D721Med (cell line): ENCODE measurements at places on chromosomes 4 and X.

DNA sequence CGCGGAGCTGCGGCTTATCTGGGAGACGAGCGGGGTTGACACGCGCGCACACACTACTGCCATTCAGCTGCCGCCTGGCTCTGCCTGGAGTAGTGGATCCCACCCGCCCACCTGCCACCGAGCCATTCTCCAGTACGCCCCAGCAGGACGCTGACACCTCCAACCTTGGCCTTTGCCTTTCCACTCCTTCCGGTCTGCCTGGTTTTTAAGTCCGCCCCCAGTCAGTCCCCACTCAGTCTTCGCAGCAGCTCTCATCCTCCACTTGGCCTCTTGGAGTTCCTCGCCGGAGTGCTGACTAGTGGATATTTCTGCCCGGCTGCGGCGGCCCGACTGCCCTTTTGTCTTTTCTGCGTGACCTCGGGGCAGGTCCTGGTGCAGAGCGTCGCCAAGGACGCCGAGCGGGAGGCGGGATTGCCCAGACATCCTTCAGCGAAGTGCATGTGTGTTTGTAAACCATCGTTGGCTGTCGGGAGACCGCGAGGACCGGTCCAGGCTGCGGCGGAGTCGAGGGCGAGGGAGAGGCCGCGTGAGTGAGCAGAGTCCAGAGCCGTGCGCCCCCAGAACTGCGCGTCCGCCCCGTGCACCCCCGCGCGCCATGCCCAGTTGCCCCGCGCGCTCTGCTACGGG is 1.1 kb downstream of the SLIT2 start:
- no peak for DNase-seq

DNA sequence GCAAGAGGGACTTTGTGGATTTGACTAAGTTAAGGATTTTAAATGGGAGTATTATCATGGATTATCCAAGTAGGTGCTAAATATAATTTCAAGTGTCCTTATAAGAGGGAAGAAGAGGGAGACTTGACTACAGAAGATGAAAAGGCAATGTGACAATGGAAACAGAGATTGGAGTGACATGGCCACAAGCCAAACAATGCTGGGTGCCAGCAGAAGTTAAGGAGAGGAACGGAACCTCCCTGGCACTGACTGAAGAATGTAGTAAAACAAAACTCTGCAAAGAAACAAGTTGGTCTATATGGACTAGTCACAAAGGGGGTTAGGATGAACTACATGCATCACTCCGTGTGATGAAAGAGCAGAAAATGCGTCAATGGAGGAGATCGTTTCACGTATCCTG is 395.8 kb upstream of the GALNT7 start:
- DNase-seq, result no peak

- no peak for DNase-seq
These were observed 674 bp downstream of the SEC24B start for GRCh38 chr4:109434007-109434971.

- DNase-seq, result no peak
These were observed 185.8 kb downstream of the PARM1 start for GRCh38 chr4:75118739-75119138.

DNA sequence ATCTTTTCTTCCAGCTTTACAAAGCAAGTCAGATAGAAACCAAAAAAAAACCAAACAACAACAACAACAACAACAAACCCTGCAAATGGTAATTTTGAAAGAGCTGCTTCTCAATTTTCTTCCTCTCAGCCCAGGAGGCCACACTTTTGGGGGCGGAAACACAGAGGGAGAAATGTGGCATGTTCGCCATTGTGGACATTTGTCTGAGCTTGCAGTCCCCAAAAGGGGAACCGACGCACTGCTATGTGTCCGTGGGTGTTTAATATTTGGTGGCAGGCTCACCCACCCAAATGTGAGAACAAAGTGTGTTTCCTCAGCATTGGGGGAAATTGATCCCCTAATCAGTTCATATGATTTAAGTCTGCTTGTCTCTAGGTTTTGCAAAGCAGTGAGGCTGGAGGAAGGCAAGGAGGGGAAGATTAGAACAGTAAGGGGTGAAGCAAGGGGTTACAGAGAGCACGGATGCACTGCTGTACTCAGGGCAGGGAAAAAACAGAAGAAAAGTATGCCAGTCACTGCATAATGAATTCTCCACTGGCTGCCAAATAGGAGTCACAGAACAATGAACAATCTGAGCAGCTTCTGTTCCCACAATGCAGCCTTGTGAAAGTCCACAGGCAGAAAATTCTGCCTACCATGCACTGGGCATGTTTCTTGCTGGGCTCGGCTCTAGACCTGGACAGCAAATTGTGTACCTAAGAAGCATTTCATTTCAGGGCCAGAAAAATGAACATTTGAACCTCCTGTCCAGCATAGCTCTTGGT is 74.7 kb upstream of the GPM6B start:
- DNase-seq, result no peak

DNA sequence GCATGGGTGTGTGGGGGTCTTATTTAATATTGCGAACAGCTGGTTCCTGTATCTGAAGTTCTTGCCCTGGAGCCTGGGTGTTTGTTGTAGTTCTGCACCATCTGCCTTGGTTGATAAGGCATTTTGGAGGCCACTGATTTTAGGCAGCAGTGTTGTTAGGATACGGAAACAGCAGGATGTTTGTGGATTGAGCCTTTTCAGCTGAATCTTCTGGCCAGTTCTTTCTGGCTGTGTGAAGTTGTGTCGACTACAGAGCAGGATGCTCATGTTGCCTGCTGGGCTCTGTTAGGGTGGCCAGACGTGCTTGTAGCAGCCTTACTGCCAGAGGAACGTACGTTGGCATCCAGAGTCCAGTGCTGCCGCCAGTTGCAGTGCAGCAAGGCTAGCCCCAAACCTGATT is 134.2 kb downstream of the PTTG2 start:
- DNase-seq, result no peak

GRCh38 chr4:532588-533317 is 33.7 kb downstream of the PIGG start:
- no peak for DNase-seq

DNA sequence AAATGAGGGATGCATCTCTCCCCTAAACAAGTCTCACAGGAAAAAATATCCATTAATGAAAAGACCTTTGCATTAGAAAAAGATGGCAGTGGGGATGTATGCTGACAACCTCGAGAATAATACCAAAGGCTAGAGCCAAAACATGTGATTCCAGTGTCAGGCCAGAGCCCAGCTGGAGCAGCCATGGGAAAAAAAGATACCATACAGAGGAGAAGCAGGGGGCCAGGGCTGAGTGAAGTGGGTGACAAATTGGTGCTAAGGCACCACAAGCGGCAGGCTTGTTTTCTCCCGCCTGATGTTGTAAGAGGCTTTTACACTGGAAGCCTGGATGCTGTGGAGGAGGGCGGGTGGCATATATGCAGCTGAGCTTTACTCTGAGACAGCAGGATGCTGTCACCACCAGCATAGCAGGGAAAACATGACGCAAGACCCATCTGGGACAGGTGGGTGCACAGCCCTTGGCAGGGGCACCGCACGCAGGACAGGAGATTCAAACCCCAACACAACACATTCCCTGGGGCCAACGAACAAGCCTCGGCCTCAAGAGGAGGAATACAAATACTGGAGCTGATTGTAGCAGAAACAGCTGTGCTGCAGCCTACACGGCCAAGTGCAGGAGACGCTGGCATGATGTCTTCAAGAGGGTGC is 91.9 kb downstream of the TSPAN5 start:
- no peak for DNase-seq

DNA sequence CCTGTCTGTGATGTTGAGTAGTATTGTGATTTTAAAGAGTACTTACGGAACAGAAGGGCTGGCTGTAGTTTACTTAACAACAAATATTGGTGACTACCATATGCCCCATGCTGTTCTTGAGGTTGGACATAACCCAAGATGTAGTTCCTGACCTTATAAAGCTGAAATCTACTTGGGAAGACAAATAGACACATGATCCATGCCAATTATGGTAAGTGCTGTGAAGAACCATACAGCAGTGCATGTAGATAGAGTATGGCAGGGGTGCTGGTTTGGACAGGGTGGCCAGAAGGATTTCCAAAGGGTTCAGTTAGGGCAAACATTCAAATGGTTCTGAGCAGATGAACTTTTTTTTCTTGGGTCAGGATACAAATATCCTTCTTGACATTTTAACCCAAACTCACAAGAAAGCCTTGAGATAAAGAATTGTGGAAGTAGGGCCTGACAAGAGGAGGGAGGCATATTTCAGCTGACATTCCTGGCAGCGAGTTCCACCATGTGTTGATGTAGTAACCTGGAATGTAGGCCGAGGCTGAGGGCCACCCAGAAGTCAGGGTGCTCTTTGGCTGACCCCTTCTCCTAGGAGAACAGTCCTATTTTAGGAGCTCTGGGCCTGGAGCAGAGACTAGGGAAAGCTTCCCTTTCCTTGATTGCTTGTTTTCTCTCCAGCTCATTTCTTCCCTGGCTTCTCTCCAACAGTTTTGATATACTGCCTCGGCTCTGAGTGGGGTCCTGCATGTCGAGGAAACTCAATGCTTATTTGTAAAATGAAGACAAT is 74.2 kb downstream of the FREM3 start:
- DNase-seq, result no peak

DNA sequence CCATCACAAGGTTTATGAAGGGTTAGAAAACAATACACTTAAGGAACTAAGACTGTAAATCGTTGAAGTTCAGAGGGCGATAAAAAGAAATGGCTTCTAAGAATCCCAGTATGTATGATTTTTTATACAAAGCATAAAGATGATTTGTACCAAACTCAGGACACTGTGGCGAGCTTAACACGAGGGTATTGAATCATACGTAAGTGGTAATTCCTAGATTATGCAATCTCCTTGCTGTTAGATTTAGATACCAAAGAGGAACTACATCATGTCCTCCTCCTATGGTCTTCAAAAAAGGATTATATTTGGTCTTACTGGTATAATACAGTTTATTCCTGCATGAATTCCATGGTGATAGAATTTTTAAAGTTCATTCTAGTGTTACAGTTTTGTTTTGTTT is 23.9 kb downstream of the NFKB1 start:
- DNase-seq, result no peak

- DNase-seq, result no peak
These were observed 707.1 kb upstream of the SLIT2 start for GRCh38 chr4:19544446-19545125.

- no peak for DNase-seq
These were observed 37.6 kb downstream of the EFHC2 start for GRCh38 chrX:44305921-44306320.

- DNase-seq, result no peak
These were observed 26.4 kb upstream of the TMPRSS11B start for GRCh38 chr4:68271851-68272357.

DNA sequence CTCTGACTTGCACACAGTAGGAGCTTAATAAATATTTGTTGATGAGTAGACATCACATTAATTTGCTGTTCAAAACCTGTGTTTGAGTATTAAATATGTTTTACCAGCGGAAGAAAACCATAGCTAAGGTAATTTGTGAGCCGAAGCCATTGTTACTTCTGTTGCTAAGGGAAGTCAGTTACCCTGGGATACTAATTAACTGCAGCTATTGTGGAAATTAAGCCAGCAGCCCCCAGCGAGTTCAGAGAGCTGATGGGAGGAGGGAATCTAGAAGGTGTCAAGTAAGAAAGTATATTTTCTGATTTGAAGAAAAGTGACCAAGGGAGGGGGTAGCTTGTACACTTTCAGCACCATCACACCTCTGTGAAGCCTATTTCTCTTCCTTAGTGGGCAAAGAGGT is 76.7 kb upstream of the IGSF1 start:
- DNase-seq, result no peak

DNA sequence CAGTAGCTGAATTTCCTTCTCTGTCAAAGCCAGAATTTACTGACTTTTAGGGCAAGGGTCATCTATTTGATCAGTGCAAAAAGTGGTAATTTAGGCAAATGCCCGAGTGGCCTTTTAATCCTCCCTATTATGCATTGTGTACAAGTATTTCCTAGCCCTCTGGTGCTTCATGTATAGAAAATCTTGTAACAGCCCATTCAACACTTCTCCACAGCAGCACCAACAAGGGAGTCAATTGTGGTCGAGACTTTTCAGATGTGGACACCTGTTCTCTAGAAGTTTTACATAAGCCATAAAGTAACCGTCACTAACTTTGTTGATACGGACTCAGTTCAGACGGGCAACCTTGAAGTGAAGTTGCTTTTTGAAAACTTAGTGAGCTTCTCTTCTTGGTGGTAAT is 50.9 kb upstream of the FHDC1 start:
- no peak for DNase-seq

GRCh38 chr4:113707048-113707447 is 54.5 kb downstream of the CAMK2D start:
- no peak for DNase-seq

DNA sequence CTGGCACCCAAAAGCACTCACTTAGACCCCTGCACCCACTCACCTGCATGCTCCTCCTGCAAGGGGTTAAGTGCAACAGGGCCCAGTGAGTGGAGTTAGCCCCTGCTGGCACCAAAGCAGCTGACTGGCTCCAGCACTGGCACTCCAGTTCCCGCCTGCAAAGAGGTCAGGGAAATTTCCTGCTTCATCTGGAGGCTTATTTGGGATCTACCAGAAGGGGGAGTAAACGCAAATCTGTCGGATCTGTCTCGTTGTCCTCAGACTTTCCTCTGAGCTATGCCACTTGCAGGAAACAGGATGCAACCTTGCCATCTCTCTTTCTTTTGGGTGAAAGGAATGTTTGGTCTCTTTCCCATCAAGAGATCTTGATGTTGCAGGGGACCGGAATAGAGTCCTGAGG is 435.6 kb downstream of the PCDH10 start:
- DNase-seq, result no peak

DNA sequence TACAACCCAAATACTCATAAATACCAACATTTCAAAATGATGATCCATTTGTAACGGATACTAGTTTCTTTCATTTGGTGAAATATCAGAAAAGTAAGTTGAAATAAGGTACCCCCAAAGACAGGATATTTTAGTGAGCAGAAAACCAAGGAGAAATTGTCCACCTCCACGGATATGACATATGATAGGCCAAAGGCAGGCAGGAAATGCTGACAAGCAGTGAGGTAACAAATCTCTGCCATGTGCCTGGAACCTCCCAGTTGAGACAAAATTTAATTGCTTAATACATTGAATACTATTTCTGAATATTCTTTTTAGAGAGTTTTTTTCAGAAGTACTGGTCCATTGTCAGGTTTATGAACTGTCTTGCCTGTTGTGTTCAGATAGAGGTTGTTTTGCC is 118.8 kb downstream of the GATB start:
- DNase-seq, result no peak

DNA sequence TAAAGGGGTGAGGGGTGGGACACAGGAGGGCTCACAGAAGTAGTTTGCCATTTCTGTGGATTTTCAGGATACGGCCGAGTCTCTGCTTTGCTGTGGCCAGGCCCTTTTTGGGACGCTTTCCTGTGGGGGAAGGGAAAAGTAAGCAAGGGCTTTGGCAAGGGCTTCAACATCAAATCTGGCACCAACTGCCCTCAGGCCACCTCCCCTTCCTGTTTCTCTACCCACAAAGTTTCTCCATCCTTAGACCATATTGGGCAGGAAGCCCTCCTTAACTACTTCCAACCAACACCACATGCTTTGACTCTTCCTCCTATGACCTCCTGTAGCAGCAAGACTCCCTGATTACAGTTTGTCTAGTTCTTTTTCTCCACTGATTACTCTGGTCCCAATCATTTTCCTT is 105.1 kb downstream of the PHF8 start:
- DNase-seq, result no peak
